ENCODE measurements at places on chromosomes 1 and 21.

- DNase-seq, result no peak
Measured at GRCh38 chr21:42864815-42865775, 14.2 kb downstream of the WDR4 start.

- DNase-seq, result peak; percentile 60
Measured at GRCh38 chr1:231626535-231626950, at the start of gene DISC1. TSS of gene DISC1 (plus strand) at chr1:231626790. CDS start at chr1:231626868, 78 bp downstream.

DNA sequence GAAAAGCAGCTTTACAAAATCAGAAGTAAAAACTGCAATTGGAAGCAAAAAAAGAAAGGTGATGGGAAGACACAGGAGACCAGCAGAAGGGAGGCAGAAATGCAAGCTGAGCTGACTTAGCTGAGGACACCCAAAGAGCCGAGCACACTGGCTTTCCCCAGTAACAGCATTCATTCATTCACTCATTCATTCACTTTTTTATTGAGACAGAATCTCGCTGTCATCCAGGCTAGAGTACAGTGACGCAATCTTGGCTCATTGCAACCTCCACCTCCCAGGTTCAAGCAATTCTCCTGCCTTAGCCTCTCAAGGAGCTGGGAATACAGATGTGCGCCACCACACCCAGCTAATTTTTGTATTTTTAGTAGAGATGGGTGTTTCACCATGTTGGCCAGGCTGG is 8.2 kb downstream of the ANGPTL7 start:
- no peak for DNase-seq

- no peak for DNase-seq
Measured at GRCh38 chr1:20166051-20166450, 19.8 kb upstream of the UBXN10 start.

DNA sequence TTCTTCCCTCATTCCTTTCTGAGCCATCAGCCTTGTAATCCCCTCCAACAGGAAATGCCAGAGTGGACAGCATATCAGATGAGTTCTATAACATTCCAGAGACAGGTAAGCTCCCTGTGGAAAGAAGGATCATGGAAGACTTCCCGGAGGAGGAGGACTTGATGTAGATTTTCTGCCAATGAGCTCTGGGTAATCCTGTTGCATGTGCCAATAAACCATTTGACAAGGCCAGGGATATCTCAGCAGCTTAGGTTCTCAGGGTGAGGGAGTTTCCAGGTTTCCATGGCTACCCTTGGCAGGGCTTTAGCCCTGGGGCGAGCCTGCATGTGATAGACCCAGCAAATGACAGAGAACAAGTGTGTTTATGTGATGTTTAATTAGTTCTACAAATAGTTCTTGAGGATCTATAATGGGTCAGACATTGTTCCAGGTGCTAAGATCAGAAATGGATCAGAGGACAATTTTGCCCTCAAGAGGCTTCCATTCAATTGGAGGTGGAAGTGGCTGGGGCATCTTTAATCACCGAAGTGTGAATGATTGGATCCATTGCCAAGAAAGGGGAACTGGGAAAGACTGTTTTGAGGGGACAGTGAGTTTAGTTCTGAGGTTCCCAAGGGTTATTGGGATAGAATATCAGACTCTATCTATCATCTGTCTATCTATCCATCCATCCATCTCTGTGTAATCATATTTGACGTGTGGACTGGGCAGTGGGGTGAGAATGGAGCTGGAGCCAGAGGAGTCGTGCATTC is 6.9 kb downstream of the PLA2G5 start:
- no peak for DNase-seq

Measured in bone marrow (tissue), 2 donors.